Small intestine (tissue), 16 donors: ENCODE measurements at places on chromosomes 16 and 17.

GRCh38 chr16:67526149-67526791 is 2.4 kb upstream of the RIPOR1 start:
- no peak for DNase-seq

- peak; percentile 69 for DNase-seq
These were observed 14.3 kb downstream of the PIEZO1 start for GRCh38 chr16:88770461-88771293.

DNA sequence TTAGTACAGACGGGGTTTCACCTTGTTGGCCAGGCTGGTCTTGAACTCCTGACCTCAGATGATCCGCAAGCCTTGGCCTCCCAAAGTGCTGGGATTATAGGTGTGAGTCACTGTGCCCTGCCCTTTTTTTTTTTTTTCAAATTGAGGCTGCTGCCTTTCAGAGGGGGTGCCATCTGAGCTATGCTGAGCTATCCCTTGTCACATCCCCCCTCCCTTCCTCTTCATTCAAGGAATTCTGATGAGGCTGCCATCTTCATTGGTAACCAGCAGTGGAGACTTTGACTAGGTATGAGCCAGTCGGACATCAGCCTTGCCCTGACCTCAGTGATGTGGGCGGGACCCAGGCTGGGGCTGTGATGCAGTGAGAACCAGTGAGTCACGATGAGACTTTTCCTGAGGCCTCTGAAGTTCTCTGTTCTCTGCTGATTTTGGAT is 24.4 kb upstream of the GPT2 start:
- DNase-seq = no peak

DNA sequence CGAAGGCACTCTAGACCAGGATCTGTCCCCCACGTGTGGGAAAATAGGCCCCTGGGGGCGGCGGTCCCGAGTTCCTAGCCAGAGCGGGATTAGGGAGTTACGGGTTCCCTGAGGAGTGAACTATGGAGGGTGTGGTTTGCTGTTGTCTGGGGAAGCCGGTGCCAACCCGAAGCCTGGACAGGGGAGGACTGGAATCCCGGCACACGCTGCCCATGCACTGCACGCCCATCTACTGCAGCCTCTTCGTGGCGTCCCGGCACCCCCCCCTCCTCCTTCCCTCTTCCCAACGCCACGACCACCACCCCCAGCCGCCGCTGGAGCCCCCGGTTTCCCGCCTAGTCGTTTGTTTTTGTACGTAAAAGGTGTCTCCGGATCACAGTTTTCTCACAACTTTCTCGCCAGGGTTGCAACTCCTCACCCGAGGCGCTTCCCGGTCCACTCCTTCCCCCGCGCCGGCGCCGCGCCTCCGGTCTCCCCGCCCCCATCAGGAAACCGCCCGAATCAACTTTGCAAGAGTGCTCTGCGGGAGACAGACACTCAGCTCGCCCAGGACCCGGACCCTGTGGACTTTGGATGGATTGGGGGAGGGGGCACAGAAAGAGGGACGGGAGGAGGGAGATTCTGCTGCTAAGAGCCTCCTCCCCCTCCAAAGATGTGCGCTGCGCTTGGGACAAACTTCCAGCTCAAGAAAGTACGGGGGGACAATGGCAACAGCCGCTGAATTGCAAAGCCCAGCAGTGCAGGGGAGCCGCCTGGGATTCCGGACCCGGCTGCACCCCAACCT is 1.4 kb upstream of the LHX1 start:
- DNase-seq = peak; percentile 18

DNA sequence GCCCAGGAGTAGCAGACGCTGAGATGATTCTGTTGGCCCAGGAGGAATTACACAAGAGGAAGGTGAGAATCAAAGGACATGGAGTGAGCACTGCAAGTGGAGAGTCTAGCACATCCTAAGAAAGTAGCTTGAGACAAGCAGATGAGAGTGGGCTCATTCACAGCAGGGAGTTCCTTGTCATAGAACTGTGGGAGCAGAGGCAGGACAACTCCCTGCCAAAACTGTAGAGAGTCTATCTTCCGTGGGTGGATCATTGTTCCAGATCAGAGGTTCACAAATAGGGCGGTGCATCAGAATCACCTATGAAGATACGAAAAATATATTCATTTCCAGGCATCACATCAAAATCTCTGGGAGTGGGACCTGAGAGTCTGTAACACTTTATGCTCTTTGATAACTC is 288.9 kb upstream of the C16orf82 start:
- no peak for DNase-seq

GRCh38 chr16:17224879-17225281 is 245.9 kb downstream of the XYLT1 start:
- peak; percentile 45 for DNase-seq

DNA sequence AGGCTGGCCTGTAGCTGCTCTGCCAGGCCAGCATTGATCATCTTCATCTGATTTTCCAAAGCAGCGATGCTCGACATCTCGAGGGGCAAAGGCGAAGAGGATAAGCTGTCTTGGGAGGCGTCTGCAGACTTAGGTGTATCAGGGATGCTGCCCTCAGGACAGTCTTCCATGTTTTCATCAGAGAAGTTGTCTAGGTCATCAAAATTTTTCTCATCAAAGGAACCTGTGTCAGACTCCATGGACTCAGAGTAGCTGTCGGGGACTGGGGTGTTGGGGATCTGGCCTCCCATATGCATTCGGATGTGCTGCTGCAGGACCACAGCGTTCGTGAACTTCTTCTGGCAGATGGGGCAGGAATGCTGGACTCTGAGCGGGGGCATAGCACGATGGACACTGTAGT is 11.5 kb downstream of the SALL1 start:
- DNase-seq = no peak

GRCh38 chr16:2838928-2839327 is 8.8 kb downstream of the ZG16B start:
- DNase-seq = peak; percentile 60

- no peak for DNase-seq
These were observed 26.9 kb upstream of the ZFP90 start for GRCh38 chr16:68512183-68512582.

DNA sequence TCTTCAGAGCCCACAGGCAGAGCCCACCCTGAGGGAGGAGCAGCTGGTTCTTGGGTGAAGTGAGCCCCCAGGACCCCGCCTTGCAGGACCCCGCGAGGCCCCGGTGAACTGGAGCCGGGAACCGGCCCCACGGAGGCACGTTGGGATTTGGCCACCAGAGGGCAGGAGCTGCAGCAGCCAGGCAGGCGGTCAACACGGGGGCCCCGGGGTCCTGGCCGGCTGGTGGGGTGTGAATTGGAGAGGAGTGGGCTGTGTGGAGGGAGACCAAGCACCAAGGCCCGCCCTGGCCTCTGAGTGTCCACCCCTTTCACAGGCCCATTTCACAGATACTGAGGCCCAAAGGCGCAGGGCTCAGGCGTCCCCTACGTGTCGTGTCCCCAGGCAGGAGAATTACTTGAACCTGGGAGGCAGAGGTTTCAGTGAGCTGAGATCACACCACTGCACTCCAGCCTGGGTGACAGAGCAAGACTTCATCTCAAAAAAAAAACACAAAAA is 2.2 kb downstream of the DPEP1 start:
- DNase-seq = no peak

DNA sequence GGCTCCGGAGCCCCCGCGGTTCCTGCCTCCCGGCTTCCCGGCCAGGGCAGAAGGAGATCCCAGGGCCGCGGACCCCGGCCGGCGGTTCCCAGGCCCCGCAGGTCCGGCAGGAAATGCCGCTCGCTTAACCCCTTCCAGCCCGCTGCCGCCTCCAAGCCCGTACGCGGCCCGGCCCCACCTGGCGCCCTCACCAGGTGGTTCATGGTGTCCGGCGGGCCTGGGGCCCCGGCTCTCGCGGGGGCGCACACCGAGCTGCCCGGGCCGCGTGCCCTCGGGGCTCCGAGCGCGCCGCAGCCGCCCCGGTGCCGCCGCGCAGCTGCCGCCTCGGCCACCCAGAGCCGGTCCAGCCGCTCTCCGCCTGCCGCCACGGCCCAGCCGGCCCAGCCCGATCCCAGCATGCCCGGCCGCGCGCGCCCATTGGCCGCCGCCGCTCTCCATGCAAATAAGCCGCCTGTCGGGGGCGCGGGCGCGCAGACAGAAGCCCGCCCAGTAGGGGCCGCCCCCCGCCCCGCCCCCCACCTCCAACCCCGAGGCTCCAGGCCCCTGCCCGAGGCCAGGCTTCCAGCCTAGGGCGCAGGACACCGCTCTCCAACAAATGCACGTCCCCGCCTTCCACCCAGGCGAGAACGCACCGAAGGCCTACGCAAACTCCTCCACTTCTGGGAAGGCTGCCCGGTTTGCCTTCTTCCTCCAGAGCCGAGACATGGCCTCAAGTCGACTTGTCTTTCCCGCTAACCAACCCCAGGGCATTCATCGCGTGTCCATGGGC is at the start of gene BCAR1:
BCAR1 (minus strand) TSS at position 345 of the 769 bp plus-strand sequence; CDS start at position 203, 142 bp downstream.
- DNase-seq = peak; percentile 95

GRCh38 chr17:29929006-29929532 is 959 bp downstream of the SSH2 start:
- DNase-seq = peak; percentile 57

GRCh38 chr17:55432358-55433028 is 10.9 kb upstream of the MMD start:
- no peak for DNase-seq

GRCh38 chr16:89711601-89712273 is 9.0 kb downstream of the VPS9D1 start:
- peak; percentile 41 for DNase-seq

DNA sequence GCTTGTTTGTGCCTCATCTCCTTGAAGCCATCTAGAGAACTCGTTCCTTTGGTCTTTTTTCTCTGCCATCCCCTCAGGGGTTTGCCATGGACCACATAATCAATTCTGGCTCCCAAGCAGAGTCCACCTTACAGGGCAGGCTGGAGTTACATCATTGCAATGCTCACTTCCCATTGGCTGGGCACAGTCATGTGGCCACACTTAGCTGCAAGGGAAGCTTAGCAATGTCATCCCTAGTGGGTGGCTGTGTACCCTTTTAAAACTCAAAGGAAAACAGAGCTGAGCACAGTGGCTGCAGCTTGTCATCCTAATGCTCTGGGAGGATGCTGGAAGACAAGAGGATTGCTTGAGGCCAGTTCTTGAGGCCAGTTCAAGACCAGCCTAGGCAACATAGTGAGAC is 41.9 kb upstream of the POLR3E start:
- no peak for DNase-seq

DNA sequence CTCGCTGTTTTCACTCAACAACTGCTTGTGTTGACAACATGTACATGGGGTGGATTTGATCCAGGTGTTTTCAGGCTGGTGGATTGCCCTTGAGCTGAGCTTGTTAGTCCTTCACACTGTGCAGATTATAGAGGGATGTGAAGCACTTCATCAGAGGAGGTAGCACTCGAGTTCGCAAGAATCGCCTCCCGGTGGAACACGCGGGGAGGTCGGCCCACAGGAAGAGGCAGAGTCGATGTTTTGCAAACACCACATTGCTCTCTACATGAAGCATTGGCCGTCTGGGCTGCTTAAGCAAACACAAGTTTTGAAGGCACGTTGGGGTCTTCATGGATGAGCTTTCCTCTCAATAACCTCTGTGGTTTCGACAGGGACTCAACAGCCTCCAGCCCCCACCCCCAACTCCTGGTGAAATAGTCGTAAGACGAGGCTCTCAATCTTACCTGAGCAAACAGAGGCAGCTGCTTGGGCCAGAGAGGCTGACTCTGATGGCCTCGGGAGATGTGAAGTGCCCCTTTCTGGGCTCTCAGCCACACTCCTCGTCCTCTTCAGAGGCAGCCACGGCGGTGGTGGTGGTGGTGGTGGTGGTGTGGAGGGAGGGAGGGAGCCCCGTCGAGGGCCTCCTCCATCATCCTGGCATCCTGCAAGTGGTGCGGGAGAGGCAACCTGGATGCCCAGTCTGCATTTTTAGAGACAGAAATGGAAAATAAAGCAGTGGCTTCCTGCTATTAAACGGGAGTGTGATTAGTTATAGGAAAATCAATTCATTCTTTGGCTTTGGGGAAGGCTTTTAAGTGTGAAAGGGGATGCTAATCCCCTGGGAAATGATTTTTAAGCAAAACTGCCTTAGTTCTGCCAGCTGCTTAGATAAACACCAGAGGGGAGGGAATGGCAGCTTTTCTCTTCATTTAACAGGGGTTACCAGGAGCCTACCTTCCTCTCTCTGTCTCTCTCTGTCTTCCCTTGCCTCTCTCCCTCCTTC is 552.5 kb upstream of the EEF2KMT start:
- no peak for DNase-seq

DNA sequence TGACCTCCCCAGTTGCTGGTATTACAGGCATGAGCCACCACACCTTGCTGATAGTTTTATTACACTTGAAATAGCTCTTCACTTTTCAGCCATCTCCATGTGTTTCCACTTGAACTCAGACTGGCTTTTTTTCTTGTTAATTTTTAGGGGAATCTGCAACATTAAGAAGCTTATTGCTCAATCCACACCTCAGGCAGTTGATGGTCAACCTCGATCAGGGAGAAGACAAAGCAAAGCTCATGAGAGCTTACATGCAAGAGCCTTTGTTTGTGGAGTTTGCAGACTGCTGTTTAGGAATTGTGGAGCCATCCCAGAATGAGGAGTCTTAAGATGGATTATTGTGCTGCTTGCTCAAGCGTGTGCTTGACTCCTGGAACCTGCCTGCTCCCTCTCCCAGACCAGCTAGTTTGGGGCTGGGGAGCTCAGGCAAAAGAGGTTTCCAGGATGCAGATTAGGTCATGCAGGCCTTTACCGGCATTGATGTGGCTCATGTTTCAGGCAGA is 8.6 kb downstream of the ZNHIT3 start:
- DNase-seq = no peak

DNA sequence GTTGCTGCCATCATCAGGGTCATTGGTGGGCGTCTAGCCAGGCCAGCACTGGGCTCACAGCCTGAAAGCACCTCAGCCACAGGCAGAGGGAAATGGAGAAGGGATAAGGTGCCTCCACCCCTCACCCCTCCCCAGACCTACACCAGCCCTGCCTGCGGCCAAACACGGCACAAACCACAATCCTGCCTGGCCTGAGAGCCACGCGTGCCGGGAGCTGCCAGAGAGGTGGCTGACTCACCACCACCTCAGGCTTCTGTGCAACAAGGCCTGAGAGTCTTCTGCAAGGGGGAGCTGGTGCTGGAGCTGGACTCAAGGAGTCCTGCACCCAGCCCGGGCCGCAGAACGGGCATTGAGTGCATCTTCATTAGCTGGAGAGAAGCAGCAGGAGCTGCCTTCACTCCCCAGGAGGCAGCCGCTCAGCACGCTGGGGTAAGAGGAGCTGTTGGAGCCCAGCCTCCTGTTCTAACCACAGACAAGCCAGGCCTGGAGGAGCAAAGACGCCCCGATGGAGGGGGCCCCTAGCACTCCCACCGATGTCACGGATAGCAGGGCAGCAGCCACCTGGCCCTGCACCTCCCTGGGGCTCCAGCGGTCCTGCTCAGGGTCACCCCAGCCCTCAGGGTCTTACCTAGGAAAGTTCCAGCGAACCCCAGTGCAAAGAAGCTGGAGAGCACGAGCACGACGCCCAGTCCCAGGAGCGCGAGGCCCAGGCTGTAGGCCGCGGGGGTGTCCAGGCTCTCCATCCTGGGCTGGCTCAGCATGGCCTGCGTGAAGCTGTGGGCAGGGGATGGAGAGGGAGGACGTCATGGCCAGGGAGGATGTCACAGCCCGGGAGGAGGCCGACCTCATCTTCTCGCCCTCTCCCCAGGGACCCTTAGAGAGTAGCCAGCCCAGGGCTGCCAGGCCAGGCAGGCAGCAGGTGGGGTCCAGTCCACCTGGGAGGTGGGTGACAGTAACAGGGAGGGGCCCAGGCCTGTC is 16.0 kb upstream of the RASD1 start:
- no peak for DNase-seq

GRCh38 chr17:36001110-36001771 is at the start of gene CCL15:
Gene CCL15, minus strand, starts transcription at chr17:36001553. Its CDS starts 61 bp downstream, at chr17:36001492.
- DNase-seq = peak; percentile 78
